NAMALWA (cell line): ENCODE measurements at places on chromosomes 4 and X.
A peak's percentile ranks its signal among the peaks of the same experiment; 100 is the strongest.

DNA sequence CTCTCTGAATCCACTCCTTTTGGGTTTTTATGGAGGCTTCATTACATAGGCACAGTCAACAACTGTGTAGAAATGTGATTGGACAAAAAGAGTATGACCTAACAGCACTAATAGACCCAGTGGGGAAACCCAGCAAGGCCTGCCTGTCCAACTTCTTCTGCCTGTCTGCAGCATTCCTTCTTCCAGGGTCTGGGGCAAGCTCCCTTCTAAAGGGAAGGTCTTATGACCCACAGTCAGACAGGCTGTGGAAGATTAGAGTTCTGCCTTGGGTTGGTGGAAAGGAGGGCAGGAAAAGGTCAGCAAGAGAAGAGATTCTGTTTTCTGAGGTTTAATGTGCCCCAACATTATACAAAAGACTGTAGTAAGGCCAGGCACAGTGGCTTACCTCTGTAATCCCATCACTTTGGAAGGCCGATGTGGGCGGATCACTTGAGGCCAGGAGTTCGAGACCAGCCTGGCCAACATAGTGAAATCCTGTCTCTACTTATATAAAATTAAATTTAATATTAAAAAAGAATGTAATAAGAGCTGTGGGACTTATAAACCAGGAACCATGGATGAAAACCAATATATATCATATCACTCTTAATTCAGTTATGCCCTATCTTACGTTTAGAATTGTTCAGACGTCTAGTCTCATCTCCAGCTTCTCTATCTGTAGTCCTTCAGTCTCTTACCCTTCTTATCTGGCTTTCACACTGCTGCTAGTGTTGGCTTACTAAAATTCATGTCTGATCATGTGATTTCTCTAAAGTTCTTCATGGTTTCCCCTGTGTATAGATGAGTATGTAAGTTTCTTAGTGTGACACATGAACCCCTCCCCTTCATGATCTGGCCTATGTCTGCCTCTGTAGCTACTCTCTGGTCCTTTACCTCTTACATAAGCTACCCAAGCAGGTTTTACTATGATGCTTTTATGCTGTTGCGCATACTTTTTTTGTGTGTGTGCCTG, 6.2 kb downstream of the CLCN3 start:
- DNase-seq: no peak

GRCh38 chr4:123990310-123990870, 593.8 kb downstream of the SPRY1 start:
- no peak for DNase-seq

DNA sequence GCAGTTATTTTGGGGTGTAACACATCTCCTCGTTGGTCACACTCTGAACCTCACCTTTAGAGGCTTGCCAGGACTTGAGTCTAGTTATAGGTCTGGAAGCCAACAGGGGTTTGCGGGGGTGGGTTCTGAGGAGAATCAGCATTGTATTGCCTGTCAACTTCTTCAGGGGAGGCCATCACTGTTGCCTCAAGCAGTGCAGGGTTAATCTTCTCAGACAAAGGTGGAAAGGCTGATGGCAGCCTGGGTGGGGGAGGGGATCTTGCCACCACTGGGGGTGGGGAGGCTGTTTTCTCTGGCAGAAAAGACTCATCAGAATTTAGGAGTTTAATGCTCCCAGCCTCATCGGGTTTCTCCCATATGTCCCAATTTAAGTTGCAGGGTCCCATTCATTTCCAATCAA, 387.8 kb downstream of the PRR32 start:
- DNase-seq: no peak

DNA sequence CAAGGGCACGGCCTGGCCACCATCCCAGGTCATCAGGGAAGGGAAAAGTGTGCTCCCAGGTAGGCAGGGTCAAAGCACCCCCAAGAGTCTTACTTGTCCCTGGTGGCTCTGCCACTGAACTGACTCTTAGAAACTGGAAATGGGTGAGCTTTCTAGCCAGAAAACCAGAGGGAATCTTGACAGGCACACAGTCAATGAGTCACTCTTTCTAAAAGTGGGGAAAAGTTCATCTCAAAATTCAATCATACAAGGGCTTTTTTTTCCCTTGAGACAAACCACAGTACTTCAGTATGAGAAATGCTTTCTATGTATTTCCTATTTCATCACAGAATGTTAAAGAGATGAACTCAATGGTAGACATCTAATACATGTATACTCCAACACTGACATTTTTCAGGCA, 12.5 kb downstream of the HPF1 start:
- DNase-seq: no peak

DNA sequence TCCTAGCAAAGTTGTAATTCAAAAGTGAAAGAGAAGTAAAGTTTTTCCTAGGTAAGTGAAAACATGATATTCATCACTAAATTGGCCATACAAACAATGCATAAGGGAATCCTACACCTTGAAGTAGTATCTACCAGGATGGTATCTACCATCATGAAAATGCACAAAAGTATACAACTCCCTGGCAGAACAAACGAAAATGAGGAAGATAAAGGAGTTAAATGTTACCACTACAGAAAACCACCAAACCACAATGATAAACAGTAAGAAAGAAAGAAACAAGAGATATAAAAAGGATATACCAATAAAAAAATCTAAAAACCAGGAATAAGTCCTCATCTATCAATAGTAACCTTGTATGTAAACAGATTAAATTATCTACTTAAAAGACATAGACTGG, 26.9 kb downstream of the GK2 start:
- no peak for DNase-seq

GRCh38 chr4:15368856-15369255, 59.0 kb upstream of the C1QTNF7 start:
- no peak for DNase-seq

- DNase-seq: no peak
These were observed 20.1 kb downstream of the ARMCX2 start for GRCh38 chrX:101639583-101639982.

DNA sequence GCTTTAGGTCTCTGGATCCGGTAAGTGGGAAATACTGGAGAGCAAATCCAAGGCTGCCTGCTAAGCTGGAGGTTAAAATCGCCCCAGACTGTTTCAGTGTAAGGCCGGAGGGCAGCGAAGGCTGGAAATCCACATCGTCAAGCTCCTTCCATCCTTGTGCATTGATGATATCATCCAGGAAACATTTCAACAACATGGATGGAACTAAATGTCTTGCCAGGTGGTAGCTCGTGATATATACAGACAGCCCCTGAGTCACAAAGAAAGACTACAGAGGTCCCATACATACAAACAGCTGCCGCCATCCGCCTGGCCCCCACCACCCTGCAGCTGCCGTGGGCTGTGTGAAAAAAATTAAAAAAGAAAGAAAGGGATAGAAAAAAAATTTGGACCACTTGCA, 148.9 kb upstream of the RBPJ start:
- DNase-seq: no peak

DNA sequence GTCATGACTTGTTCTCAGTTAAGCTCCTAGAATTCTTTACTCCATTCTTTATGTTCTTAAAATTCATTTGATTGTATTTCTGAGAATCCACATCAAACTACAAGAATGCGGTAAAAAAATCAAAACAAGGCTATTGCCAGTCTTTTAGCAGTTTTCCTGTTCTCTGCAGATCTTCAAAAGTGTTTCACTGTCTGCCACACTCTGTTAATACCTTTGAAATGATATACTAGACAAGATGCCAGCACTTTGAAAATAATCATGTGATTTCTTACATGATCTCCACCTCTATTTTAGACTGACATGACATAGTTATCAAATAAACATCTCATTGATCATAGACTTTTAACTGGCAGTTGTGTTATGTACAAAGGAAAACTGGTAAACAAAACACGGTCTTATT, 30.1 kb upstream of the GPRIN3 start:
- DNase-seq: no peak

- no peak for DNase-seq
These were observed 832.1 kb upstream of the INTU start for GRCh38 chr4:126800575-126801141.

DNA sequence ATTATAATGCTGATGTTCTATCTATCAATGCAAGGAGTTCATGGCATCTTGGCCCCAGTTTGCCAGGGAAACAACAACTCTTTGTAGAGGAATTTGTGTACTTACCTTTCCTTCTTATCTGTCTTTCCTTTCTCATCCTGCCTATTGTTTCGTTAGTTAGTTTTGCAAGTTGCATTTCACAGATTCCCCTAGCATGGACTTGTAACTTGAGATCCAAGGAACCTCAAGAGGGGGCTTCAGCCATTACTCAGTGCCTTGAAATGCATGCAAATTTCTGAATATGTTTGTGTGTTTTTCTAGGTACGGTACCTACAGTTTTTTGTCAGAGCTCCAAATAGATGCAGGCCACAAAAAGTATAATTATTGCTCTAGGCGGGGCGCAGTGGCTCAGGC, 203.6 kb downstream of the LDB2 start:
- DNase-seq: no peak

DNA sequence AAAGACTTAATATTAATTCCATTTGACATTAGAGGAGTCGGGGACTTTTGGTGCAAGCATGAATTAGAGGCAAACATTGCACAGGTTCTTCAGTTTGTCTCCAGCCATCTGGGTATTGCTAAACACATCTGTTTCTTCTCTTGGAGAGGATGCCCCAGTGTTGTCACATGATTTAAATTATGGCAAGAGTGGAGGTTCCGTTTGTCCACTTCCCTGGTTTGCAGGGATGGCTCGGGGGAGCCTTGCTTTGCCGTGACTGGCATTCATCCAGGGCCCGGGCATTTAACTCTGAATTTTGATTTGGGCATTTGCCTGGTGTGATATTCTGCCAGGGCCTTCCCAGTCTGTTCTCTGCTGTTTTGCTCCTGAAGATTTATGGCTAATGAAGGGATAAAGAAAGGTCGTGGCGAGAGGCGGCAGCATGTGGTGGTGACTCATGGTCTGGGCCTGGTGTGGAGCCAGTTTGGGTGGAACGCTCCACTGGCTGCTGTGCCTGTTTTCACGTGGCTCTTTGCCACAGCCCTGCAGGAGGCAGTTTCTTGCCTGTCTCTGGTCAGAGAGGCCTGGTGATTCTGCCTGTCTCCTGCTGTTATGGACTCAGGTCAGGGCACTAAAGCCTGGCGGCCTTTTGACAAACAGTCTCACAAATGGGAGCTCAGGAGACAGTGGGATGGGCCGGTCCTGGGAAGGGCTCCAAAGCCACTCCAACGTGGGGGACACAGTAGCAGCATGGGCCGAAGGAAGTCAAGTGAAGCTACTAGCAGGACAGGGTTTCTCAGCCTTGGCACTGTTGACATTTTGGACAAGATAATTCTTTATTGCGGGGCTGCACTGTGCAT, 99.4 kb upstream of the PGRMC2 start:
- DNase-seq: no peak

GRCh38 chr4:24089851-24090534, 200.1 kb upstream of the PPARGC1A start:
- no peak for DNase-seq

GRCh38 chr4:6605114-6605513, 30.1 kb downstream of the MAN2B2 start:
- no peak for DNase-seq

GRCh38 chr4:180100433-180101344, 2142.5 kb upstream of the TENM3 start:
- no peak for DNase-seq

- no peak for DNase-seq
These were observed 77.7 kb downstream of the MAP9 start for GRCh38 chr4:155299103-155299502.

GRCh38 chr4:105022811-105023667, 123.6 kb upstream of the TET2 start:
- DNase-seq: no peak

GRCh38 chr4:145557720-145558119, 61.5 kb upstream of the MMAA start:
- DNase-seq: peak; percentile 74

DNA sequence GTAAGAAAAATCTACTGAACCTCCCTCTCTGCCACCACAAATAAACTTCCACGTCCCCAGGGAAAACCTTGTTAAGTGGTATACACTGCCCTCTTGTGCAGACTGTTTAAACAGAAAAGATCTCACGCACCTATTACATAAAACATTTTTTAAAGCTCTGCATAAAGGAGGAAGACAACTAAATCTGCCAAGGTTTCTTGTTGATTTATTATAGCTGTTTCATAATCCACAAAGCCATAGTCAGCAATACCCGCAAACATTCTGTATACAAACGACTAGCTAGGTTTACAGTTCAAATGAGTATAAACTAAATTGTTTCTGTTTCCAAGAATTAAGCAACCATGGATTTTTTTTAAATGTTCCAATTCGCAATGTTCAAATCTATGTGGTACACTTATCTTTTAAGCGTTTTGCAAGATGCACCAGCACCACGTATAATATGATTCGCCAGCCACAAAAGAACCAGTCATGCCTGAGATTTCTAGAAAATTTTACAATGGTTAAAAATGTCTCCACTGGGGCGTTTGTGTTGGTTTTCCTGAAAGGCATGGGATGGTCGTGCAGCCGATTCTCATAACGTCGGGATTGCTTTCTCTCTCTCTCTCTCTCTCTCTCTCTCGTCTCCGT, 164.6 kb downstream of the PRKX start:
- no peak for DNase-seq

DNA sequence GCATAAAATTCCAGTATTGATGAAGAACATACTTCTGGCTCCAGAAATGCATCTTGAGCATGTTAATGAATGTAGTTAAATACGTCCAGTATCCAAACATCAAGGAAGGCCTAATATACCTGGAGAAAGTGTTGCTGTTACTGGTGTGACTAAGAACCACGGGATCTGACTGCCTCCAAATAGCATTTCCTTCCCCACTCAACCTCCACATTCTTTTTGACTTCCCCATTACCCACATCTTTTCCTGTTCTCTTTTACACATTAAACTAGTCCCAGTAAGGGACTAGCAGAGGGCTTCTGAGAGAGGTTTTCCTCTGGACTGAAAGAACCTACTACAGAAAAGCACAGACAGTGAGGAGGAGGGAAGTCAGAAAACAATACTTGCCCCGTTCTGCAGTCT, 482.8 kb upstream of the HTR2C start:
- no peak for DNase-seq

DNA sequence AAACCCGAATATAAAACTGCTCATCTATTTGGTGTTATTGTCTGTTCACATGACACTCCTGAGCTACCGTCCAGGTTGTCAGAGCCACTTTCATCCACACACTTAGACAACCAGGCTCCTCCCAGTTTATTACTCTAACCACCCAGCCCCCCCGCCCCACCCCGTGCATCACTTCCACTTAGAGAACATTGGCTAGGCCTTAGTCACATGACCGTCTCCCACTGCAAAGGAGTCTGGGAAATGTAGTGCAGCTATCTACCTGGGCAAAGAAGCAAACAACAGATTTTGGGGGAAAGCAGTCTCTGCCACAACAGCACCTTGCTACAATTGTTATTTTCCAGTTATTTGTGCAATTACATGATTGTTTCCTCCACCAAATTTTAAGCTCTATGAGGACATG, 57.6 kb upstream of the RBPJ start:
- DNase-seq: peak; percentile 68

DNA sequence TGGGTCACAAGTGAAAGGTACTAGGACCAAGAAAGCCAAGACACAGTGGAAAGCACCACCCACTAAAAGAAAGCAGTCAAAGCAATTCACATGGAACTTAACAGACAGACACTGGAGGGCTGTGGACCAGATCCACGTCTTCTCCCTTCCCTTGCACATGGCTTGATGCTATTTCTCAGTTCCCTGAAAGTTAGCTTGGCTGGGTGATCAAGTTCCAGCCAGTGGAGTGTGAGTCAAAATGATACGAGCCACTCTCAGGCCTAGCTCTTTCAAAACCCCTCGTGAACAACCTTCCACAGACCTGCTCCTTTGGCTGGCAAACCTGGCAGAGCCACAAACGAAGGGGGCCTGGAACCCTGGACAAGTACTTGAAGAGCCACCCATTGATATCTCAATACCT, 52.0 kb downstream of the RELL1 start:
- no peak for DNase-seq
